Gastroesophageal sphincter (tissue), 4 donors: ENCODE measurements at places on chromosomes 16 and 17. TPM values are rescaled to one million over a fixed set of nuclear protein-coding genes. Genes with fewer than 3 reads are reported as not detected.

GRCh38 chr17:66986659-66987058 is 22.2 kb downstream of the CACNG4 start:
- ATAC-seq, result no peak

The PPP1R1B gene
- total RNA-seq, result 2.7 TPM

DNA sequence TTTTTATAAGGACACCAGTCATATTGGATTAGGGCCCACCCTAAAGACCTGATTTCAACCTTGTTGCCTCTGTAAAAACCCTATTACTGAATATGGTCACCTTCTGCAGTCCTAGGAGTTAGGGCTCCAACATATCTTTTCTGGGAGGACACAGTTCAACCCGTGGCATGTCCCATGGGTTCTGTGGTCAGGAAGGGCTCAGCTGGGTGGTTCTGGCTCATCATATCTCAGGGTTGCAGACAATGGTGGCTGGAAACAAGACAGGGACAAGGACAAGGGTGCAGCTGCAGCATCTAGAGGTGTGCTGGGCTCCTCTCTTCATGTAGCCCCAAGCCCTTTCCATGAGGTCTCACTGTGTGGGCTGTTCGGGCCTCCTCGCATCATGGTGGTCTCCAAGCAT is 63.1 kb upstream of the FOXF1 start:
- ATAC-seq, result no peak

The TBC1D3B gene
- total RNA-seq, result 9.2 TPM

The HSD3B7 gene
- total RNA-seq, result 12.3 TPM

DNA sequence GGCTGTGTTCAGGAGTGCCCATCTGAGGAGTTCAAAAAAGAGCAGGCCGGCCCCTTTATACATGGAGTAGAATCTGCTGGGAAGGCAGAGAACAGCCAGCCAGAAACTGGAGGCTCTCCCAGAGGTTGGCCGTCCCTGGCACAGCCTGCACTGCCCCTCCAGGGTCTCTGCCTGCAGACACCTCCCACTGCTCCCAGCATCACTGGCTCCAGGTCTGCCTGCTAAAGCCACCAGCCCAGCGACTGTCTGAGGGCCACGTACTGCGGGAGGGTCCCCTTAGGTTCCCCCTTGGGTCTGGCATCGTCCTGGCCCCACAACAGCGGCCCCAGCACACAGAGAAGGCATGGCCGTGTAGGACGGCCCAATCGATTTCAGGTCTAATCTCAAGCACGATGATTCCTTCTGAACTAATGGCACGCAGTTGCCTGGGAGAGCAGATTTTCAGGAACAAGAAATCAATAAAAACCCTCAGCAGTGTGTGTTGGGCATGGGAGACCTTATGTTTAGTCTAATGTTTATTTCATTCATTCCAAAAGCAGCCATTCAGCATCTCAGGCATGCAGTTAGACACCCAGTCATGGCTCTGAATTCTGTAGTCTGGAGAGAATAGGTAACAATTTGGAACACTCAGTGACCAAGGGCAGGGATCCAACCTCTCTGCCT is 95.6 kb downstream of the PGS1 start:
- ATAC-seq, result no peak

DNA sequence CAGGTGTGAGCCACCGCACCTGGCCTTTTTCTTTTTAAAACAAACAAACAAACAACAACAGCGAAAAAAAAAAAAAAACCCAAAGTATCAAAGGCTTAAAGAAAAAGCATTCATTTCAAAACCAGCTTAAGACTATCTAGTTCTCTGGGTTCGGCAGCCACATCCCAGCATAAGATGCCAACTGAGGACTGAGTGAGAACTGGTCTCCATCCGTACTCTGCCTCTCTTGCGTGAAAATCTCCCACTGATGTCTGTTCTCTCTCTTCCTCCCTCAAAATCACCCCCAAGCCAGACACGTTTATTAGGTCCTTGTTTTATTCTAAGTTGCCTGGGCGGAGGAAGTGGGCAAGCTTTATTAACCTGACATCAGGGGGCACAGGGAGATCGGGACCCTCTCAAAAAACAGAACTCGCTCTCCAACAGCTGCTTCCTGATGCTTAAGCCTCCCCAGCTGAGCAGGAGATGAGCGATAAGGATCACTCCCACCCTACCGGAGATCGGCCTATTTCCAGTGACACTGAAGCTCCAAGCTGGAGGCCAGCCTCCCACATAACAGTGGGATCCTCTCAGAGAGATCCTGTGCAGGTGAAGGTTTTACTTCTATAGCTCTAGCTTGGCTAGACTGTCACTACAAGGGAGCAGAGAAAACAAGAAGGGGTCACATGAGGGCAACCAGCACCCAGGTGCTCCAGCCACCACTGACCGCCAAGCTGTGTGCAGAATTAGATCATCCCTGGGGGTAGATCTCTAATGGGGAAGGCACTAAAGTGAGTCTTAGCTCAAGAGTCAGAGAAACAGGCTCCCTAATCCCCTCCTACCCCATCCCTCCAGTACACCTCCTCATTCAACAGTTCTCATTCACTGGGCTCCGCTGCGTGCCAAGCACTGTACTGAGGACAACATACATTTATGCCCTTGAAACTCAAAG is 13.6 kb downstream of the CDC42EP4 start:
- ATAC-seq, result no peak

DNA sequence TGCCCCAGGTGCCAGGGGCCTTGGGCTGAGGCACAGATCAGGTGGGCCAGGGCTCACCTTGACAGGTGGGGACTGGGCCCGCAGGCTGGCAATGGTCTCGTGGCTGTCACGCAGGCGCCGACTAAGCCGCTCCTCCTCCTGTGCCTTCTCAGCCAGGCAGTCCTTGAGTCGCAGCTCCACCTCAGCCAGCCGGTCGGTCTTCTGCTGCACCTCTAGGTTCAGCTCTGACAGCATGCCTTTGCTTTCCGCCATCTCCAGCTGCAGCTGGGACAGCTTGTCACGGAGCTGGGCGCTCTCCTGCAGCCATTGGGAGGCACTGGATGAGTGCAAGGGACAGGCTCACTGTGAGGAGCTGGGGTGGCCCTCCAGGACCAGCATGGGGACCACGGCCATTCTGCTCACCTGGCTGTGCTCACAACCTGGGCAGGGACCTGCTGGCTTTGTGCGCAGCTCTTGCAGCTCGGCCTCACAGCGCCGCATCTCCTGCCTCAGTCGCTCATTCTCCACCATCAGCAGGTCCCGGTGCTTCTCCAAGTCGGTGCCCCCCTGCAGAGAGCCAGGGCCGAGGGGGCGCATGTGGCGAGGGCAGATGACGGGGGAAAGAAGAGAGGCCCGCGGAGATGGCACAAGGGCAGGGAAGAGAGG is 31.0 kb downstream of the KIFC3 start:
- no peak for ATAC-seq

The TSPOAP1 gene
- total RNA-seq, result 44.8 TPM

DNA sequence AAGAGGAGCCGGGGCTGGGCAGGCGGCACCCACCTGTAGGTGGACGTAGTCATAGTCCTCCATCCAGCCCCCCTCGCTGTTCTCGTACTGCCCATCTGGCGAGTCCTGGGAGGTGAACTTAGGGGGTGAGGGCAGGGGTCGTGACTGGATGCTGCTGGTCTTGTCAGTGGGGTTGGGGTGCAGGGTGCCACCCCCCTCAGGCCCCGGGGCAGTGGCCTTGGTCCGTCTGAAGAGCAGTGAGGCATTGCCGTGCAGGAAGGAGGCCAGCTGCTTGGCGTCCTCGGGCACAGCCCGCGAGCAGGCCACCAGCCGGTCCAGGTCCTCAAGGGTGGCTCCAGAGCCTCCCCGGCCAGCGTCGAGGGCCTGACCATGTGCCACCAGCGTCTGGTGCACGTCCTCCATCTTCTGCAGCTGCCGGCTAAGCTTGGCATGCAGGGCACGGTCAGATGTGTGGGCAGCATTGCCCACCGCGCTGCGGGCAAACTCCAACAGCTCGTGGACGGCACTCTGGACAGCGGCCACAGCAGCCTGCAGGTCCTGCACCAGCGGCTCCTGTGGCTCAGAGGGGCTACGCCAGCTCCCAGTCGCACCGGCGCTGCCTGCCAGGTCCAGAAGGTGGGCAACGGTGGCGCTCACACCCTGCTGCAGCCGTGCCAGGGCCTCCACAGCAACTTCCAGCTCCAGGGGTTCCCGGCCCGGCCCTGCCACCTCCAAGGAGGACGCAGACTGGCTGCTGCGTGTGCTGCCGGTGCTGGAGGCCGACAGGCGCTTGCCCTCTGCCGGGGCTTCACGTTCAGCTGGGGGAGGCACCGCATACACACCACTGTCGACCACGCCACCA is 16.3 kb downstream of the CTRB1 start:
- no peak for ATAC-seq

The CFAP97D1 gene
- total RNA-seq, result not detected

The ST6GALNAC1 gene
- 0.47 TPM for total RNA-seq

GRCh38 chr17:50560931-50561745 is 623 bp downstream of the CACNA1G start:
- ATAC-seq, result no peak

The GLTPD2 gene
- not detected for total RNA-seq

GRCh38 chr16:1436731-1437355 is 6.0 kb downstream of the PERCC1 start:
- no peak for ATAC-seq

- no peak for ATAC-seq
These were observed 14.0 kb upstream of the C16orf78 start for GRCh38 chr16:49359591-49359990.

- ATAC-seq, result no peak
These were observed 324.7 kb downstream of the BCAS3 start for GRCh38 chr17:61002316-61002736.

The ASGR1 gene
- not detected for total RNA-seq

GRCh38 chr17:72297326-72298115 is 176.7 kb downstream of the SOX9 start:
- no peak for ATAC-seq

The ADAM11 gene
- total RNA-seq, result 1.3 TPM

DNA sequence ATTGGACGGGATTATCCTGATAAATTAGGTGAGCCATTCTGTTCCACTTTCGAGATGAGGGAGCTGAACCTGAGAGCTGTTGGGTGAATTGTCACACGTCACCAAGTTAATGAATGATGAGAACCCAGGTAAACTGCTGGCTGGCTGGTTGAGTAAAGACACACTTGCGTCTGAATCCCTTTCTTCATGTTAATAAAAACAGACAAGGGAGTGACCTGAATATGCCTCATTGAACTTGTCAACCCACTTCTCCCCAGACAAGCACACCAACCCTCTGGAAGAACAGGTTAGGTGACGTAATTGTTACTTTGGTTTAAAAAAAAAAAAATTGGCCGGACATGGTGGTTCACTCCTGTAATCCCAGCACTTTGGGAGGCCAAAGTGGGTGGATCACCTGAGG is 400.9 kb upstream of the CDH5 start:
- no peak for ATAC-seq

The CES4A gene
- 3.9 TPM for total RNA-seq

DNA sequence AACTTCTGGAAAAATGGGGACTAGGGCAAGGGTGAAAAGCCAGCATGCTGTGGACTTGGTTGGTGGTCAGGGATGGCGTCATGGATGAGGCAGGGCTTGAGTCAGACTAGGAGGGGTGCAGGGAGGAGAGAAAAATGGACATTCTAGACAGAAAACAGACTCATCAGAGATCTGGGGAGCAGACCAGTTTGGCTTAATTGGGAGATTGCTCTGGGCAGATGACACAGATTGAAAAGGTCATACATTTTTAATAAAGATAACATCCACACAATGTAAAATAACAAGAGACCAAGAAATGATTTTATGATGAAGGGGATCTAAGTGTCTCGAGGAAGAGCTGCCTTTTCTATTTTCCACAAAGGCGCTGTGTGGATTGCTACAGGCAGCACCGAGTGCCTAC is 326.3 kb downstream of the XYLT1 start:
- no peak for ATAC-seq

GRCh38 chr16:53948734-53949430 is 244.9 kb downstream of the FTO start:
- no peak for ATAC-seq

DNA sequence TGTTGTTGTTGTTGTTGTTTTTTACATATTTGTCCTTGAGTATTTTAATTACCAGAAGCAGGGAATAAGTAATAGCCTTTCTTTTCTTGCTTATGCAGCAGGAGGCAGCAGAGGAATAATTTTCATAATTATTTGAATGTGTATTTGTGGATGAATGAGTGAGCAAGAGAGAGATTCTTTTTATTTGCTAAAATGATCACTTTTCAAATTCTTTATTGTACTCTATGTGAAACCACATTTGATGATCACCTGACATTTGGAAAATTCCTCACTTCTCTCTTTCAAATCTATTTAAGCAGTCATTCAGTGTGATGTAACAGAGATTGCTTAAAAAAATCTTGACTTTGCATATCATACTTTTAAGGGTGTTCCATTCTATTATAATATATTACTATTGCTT is 223.6 kb downstream of the BCAS3 start:
- ATAC-seq, result no peak

DNA sequence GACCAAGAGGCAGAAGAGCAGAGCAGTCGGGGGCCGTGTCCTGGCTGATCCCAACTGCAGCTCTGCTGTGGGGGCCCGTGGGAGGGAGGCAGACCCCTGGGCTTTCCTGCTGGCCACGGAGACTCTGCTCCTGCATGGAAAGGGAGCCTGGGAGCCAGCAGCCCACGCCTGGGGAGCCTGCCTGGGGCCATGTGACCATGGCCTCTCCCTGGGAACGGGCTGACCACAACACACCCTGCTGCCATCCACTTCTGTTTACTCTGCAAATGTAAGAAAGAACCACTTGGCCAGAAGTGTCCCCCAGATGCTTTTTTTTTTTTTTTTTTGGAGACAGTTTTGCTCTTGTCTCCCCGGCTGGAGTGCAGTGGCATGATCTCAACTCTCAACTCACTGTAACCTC is 2.0 kb upstream of the TEDC2 start:
- no peak for ATAC-seq

GRCh38 chr16:25679511-25679910 is 12.2 kb upstream of the HS3ST4 start:
- ATAC-seq, result no peak

The IGFALS gene
- total RNA-seq, result 0.67 TPM

GRCh38 chr16:3675601-3676130 is 21.2 kb downstream of the DNASE1 start:
- no peak for ATAC-seq

The TP53TG3B gene
- total RNA-seq, result not detected

DNA sequence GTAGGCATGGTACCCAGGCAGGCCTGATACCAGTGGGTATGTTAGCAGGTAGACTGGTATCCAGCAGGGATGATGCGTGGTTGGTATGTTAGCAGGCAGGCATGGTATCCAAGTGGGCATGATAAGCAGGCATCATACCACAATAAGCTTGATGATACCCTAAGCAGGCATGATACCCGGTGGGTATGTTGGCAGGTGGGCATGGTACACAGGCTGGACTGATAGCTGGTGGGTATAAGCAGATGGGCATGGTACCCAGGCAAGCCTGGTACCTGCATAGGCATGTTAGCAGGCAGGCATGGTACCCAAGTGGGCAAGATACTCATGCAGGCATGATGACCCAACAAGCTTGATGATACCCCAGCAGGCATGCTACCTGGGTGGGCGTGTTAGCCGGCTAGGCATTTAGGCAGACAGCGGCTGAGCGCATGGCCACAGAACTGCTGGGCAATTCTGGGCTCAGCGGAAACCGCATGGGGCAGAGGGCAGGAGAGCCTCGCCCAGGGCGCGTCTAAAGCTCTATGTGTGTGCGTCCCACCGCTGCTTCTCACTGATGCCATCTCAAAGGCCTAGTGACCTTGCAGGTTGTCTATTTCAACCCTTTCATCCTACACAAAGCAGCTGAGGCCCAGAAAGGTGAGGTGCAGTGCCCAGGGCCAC is 2.3 kb downstream of the SGSH start:
- no peak for ATAC-seq

The ZNF624 gene
- total RNA-seq, result 3.0 TPM
